ENCODE measurements at places on chromosomes 3 and 15. TPM values are rescaled to one million over a fixed set of nuclear protein-coding genes. Genes with fewer than 3 reads are reported as not detected.
A peak's percentile ranks its signal among the peaks of the same experiment; 100 is the strongest.

DNA sequence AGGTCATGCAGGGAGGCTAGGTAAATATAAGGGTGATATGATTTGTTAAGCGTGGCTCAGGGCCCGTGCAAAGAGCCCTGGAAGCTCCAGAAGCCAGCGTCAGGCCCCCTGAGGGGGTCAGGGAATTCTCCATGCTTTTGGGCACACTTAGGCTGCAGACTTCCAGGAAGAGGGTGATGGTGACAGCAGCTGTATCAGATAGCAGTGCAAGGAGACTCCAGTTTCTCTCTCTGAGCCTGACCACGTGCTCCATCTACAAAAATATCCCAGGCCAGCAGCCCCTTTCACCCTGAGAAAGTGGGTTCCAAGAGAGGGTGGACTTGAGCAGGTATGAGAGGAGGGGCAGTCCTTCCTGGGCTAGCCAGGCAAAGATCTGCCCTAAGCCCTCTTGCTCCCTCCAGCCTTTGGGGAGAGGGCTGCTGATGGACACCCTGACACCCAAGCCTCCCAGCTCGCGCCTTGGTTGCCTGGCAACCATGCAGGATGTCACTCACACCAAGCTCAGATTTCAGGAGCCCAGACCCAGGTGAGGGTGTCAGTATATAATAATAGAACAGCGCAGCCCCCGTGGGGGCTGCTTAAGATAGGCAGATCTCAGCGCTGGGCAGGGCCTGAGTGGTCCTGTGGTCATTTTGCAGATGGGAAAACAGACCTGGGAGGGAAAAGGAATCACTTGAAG, 35.8 kb downstream of the ATP2B2 start:
- H3K36me3 ChIP-seq: no peaks in the 10 kb centered on the region
- no peak overlapping the region for H3K27ac ChIP-seq
- no peak overlapping the region for H3K4me3 ChIP-seq
- H3K27me3 ChIP-seq: no peaks in the 10 kb centered on the region
- peaks cover 15% of the 10 kb centered on the region for H3K4me1 ChIP-seq
- no peak for DNase-seq

- no peak overlapping the region for H3K4me3 ChIP-seq
- no peaks in the 10 kb centered on the region for H3K36me3 ChIP-seq
- no peak overlapping the region for H3K27ac ChIP-seq
- peak; percentile 75 for DNase-seq
- H3K27me3 ChIP-seq: no peaks in the 10 kb centered on the region
- H3K4me1 ChIP-seq: no peaks in the 10 kb centered on the region
Observed at GRCh38 chr15:82999905-83000671, 11.4 kb downstream of the C15orf40 start.

DNA sequence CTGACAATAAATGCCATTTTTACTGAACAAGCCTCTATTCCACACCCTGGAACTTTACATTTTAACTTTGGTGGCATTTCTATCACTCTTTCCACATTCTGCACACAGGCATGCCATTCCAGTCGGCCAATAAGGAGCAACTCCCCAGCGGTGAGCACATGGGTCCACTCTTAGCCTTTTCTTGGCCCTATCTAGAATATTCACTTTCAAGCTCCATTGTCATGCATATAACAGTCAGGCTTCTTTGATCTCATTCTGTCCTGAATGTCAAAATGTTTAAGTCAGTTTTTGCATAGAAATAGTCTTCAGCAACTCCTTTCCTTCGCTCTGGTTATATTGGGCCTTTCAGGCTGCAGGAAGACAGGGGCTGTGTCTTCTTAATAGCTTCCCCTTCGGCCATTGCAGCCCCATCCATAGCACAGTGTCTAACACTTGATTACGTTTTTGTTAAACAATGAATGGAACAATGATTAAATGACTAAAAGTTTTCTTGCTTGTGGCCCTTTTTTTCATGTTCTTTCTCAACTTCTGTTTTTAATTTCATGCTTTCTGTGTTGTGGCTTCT, 427.3 kb downstream of the MFSD1 start:
- H3K4me3 ChIP-seq: no peak overlapping the region
- DNase-seq: peak; percentile 6
- peaks cover 6% of the 10 kb centered on the region for H3K4me1 ChIP-seq
- 0 out of 2 replicates have a peak overlapping the region, but pooled peaks have one; percentile 33 for H3K27ac ChIP-seq
- no peaks in the 10 kb centered on the region for H3K27me3 ChIP-seq
- H3K36me3 ChIP-seq: no peaks in the 10 kb centered on the region

GRCh38 chr15:65783872-65784271, 8.2 kb downstream of the DENND4A start:
- H3K27me3 ChIP-seq: no peaks in the 10 kb centered on the region
- H3K36me3 ChIP-seq: no peaks in the 10 kb centered on the region
- H3K27ac ChIP-seq: no peak overlapping the region
- H3K4me3 ChIP-seq: no peak overlapping the region
- no peak for DNase-seq

GRCh38 chr3:183653209-183654064, 18.0 kb downstream of the KLHL24 start:
- H3K36me3 ChIP-seq: peaks cover 46% of the 10 kb centered on the region
- no peaks in the 10 kb centered on the region for H3K27me3 ChIP-seq
- H3K27ac ChIP-seq: no peak overlapping the region
- peak; percentile 11 for DNase-seq
- H3K4me3 ChIP-seq: no peak overlapping the region

The CD96 gene
- total RNA-seq: not detected

The PLA2G4F gene
- total RNA-seq: not detected

The ZKSCAN7 gene
- total RNA-seq: 17.8 TPM

DNA sequence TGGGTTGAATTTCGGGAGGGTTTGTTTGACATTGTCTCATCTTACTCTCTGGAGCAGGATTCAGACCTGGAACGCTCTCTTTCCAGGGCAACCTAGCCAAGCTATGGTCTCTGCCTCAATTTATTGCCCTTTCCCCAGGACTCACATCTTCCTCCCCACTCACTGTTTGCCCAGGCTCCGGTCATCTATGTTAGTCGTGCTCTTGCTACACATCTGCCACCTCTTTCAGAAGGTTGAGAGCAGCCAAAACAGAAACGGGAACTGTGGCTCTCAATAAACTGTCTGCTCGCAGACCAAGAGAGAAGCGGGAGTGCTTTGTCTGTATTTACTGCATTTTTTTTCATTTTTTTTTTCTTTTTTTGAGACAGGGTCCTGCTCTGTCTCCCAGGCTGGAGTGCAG, 81.6 kb downstream of the ST6GAL1 start:
- H3K4me1 ChIP-seq: no peaks in the 10 kb centered on the region
- H3K36me3 ChIP-seq: no peaks in the 10 kb centered on the region
- H3K27me3 ChIP-seq: no peaks in the 10 kb centered on the region
- H3K4me3 ChIP-seq: no peak overlapping the region
- H3K27ac ChIP-seq: peak overlapping the region; percentile 63
- no peak for DNase-seq

DNA sequence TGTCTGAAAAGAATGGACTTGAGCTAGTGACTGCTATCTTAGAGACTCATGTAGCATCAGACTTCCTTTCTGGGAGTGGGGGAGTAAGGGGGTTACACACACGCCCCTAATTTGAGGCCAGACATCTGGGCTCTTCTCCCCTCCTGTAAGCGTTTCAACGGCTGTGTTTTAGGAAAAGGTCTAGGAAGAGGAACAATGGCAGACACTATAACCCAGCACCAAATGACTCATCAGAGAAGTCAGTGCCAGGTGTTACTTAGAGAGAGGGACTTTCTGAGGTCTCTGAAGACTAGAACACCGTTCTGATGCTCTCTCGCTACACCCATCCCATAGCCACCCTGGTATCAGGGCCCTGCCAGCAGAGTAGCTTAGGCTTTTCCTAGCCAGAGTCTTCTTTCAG, 65.5 kb downstream of the SSUH2 start:
- no peak overlapping the region for H3K4me3 ChIP-seq
- no peak for DNase-seq
- no peak overlapping the region for H3K27ac ChIP-seq
- no peaks in the 10 kb centered on the region for H3K27me3 ChIP-seq

DNA sequence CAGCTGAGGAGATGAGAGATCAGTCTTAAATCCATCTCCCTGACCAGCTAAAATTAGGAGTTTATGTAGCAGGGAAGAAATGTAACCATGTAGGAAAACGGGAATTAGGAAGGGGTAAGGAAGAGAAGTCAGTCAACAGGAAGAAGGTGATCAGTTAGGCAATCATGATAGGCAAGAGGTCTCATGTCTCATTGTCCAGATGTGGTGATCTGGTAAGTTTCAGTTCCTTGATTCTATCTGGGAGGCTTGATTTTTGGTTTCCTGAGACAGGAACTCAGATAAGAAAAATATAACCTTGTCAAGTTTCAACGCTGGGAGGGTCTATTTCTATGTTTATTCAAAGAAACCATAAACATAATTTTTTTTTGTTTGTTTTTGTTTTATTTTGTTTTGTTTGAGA, 40.3 kb upstream of the TBC1D5 start:
- no peaks in the 10 kb centered on the region for H3K4me1 ChIP-seq
- H3K27ac ChIP-seq: no peak overlapping the region
- DNase-seq: no peak
- no peak overlapping the region for H3K4me3 ChIP-seq
- H3K27me3 ChIP-seq: no peaks in the 10 kb centered on the region
- H3K36me3 ChIP-seq: no peaks in the 10 kb centered on the region

Data from GM23338 (cell line).